Left cardiac atrium (tissue), 4 donors: ENCODE measurements at places on chromosomes 12 and 14. TPM values are rescaled to one million over a fixed set of nuclear protein-coding genes. Genes with fewer than 3 reads are reported as not detected.

GRCh38 chr14:89672636-89673511 is 255.8 kb upstream of the FOXN3 start:
- peak; percentile 45 for DNase-seq

- DNase-seq = no peak
Measured at GRCh38 chr12:95214466-95214865, 2.8 kb downstream of the FGD6 start.

- no peak for DNase-seq
Measured at GRCh38 chr12:119728444-119728745, 60.5 kb downstream of the PRKAB1 start.

DNA sequence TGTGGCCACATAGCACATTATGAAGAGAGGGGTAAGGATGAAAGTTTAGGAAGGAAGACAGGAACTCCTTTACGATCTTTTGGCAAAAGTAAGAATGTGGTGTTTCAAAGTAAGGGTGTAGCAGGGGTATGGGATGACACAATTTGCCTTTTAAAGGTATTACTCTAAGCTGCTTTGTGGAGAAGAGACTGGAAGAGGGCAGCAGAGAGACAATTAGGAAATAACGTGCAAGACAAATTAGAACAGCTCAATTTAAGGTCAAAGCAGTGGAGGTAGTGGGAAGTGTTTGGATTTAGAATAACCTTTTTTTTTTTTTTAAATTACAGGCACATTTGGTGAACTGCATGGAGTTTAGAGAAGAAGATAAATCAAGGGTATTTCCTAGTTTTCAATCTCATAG is 342.6 kb downstream of the NOVA1 start:
- no peak for DNase-seq

DNA sequence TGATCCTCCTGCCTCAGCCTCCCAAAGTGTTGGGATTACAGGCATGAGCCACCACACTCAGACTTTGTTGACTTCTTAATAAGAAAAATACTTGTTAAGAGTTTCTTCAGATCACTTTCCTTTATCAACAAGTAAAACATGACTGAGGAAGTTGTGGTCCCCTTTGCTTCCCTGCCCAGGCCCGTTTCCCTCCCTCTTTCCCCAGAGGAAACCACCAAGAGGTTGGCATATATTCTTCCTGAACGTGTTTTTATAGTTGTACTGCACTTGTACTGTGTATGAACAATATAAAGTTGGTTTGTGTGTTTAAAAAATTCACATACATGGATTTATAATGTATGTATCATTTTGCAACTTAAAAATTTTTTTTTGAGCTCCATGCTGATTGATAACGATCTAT is 28.4 kb downstream of the PTPN11 start:
- DNase-seq = no peak

DNA sequence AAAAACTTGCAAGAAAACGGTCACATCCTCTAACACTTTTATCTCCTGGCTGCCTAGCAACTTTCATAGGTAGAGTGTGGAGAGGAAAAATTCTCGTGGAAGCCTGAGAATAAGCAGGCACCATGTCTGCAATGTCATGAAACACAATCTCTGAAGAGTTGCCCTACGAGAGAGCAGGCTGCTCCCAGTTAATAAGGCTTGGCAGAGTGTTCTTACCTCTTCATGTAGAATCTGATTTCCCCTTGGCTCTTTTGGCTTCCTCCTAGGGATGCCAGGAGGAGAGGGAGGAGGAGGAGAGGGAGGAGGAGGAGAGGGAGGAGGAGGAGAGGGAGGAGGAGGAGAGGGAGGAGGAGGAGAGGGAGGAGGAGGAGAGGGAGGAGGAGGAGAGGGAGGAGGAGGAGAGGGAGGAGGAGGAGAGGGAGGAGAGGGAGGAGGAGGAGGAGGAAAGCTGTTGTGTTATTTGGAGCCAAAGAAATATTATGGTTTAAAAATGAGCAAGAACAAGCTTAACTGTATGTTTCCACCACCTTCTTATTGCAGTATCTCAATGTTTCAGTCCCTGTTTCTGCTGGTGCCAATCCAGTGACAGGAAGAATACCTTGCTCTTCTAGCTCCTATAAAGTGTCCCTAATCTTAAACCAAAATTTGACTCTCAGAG is 52.9 kb downstream of the EGLN3 start:
- no peak for DNase-seq

DNA sequence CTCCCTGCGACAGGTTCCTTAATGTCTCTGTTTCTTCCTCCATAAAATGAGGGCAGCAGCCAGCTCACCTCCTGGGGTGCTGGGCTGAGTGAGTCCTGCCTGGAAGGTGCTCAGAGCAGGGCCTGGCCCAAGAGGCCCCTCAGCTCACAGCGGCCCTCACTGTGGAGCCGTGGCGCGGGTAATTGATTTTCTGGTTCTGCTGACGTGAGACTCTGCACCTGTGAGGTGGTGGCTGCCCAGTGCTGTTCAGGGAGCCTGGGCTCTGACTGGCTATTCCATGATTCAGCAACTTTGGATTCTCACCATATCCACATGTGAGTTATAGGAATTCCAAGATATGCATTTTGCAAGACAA is 266.6 kb downstream of the ADGRD1 start:
- no peak for DNase-seq

DNA sequence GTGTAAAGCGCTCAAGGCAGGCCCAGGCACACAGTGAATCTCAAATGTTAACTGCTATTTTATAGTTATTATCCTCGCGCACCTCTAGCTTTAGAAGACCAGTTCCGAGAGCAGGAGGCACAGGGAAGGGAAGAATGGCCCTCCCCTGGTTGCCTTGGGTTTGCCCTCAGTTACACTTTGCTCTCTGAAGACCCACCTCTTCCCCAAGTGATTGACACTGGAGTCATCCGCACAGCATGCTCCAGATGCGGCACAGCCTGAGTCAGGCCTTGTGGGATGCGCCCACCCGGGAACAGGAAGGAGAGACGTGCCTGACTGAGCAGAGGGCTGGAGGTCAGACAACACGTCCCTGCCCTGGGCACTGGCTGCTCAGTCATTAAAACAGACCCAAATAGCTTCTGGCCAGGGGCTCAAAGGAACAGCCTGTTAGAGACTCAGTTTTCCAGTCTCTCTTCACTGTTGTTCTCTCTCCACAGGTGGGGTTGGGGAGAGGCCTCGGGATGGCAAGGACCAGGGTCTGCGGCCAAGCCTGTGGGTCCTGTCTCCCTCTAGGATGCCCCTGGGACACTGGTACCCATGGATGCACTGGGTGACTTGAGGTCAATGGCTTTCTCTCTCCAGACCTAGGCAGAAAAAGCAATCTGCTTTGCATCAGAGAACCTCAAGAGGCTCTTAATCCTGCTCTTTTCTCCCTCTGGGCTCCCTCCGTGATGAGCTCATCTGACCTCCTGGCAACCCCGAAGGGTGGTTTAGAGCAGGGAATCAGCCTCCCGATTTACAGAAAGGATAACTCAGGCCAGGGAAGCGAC is 13.6 kb upstream of the MLXIP start:
- DNase-seq = peak; percentile 67

- no peak for DNase-seq
Measured at GRCh38 chr12:52790427-52791270, 5.3 kb downstream of the KRT3 start.

DNA sequence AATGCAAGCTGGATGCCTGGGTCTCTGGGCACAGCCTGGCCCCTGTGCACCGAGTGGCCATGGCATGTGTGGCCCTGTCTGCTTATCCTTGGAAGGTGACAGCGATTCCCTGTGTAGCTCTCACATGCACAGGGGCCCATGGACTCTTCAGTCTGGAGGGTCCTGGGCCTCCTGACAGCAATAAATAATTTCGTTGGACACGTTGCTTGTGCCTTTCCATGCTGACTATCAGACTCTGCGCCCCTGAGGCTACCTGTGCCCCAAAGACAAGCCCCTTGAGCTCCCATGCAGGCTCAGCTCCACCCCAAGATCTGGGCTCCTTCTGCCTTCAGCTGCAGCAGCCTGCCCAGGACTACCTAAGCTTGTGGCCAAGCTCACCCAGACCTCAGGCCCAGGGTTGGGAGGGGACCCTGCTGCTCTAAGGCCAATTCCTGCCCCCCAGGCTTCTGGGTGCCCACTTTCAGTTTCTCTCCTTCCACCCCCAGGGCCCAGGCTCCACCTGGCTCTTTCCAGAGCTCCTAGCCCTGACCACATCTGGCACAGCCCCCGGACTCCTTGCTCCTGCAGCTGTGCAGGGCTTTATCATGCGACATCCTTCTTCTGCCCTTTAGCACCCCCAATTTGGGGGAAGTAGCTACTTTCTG is 11.8 kb downstream of the SERPINA3 start:
- no peak for DNase-seq

- DNase-seq = no peak
Measured at GRCh38 chr12:2198005-2198501, 145.3 kb downstream of the CACNA1C start.

- DNase-seq = no peak
Measured at GRCh38 chr12:44223736-44224135, 387.9 kb downstream of the TMEM117 start.

- DNase-seq = no peak
Measured at GRCh38 chr14:86153480-86153879, 623.5 kb downstream of the FLRT2 start.

DNA sequence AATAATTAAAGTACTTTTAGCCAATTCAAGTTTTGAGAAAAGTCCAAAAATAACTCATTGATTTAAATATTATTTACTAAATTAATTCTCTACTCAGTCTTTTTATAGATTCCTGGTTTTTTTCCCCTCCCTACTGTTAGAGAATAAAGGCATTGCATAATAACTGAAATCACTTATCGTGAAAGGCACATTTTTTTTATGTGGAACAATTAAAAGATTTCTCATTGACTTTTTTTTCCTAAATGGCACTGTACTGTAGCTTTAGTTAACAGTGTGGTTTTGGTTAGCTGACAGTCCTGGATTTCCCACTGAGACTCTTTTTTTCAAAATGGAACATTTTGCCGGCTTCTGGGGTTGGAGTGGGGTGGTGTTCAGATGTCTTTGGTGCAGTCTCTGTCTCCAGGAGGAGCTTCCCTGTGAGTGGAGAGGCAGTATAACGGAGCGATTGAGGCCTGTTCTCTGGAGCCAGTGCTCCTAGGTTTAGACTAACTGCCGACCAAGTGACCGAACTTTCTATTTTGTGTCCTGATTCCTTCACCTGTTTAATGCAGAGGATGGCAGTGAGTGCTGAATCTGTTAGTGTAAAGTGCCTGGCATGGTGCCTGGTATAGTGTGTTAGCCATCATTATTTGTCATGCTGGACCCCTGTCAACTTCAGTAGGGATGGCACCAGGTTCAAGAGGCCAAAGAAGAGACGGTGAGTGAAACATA is 117.7 kb downstream of the ADCK1 start:
- DNase-seq = no peak

DNA sequence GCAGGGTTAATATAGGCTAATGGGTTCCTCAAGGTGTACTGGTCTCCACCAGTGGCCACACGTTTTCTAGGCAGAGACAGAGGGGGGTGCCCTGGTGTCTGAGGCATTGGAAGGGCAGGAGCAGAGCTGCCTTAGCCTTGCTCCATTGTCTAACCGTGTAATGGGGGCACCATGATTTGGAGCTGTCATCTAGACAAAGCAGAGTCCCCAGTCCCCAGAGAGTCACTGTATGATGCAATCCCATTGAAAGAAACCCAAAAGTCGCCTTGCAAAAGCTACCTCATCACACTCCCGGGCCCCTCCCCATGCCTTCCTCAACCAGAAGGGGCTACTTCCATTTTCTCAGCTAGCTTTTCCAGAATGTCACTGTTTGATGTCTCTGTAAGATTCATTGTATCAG is 487.1 kb downstream of the AACS start:
- no peak for DNase-seq

DNA sequence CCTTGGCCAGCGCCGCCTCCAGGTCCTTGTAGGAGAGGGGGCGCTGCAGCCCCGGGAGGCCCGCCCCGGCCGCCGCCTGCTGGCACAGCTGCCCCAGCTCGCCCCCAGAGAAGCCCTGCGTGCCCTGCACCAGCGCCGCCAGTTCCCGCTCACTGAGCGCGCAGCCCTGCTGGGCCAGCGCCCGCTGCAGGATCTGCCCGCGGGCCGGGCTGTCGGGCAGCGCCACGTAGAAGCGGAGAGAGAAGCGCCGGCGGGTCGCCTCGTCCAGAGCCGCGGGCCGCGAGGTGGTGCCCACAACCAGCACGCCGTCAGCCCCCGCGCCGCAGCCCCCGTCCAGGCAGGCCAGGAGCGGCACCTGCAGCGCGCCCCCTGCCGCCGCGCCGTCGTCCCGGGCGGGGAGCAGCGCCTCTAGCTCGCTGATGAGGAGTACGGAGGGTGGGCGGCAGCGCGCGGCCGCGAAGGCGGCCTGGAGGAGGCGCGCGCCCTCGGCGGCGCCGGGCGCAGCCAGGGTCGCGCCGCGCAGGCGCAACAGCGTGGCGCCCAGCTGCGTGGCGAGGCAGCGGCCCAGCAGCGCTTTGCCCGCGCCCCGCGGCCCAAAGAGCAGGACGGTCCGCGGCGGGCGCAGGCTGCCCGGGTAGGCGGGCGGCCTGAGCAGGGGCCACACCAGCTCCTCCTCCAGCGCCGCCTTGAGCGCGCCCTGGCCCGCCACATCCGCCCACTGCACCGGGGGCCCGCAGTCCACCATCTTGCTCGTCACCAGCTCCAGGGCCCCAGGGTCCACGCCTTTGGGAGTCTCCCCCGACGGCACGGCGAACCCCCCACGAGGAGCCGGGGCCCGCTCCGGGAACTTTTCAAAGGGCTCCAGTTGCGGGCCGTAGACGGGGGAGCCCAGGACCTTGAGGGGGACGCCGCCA is 27.7 kb downstream of the FIGNL2 start:
- DNase-seq = peak; percentile 71

The BBOF1 gene
- 4.0 TPM for total RNA-seq

- DNase-seq = no peak
Measured at GRCh38 chr14:58755031-58755925, 117.5 kb downstream of the DACT1 start.

The CEP83 gene
- 12.0 TPM for total RNA-seq

GRCh38 chr14:24721775-24722174 is 87.8 kb upstream of the GZMB start:
- DNase-seq = no peak

DNA sequence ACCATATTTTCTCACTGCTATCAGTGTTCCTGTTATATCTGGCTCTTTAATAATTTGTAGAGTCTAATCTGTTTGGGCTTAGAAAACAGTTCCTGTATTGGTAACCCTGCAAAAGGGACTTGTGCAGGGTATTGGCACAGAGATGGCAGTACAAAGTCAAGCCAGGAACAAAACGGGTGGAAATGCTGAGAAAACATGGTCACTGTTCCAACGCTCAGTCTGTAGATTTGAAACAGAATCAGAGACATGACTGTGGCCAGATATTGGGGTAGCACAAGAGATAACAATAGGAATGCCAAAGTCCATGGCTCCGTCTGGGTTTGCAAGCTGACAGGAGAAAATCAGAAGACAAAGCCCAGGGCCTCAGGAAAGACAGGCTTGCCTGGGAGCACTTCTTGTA is 290.7 kb upstream of the PDE3A start:
- DNase-seq = no peak

- peak; percentile 33 for DNase-seq
Measured at GRCh38 chr14:61435563-61436337, 114.4 kb downstream of the PRKCH start.

The OR4M1 gene
- not detected for total RNA-seq

- no peak for DNase-seq
Measured at GRCh38 chr14:77498984-77499527, 440 bp upstream of the ISM2 start.

DNA sequence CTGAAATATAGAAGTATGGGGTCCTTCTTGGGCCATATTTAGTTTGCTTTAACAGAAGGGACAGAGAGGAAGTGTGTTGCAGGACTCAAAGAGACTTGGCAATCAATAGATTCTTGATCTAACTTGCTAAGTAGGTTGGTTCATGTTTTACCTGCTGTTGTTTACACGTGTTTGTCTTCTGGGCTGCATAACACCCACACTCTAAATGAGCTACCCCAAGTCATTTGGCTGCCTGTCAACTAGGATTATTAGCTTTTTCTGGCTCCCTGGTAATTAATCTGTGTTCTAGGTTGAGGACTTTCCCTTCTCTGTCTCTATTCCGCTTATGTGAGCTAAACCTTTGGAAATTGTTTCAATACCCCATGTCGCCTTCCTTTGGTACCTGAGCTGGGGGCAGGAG is 10.1 kb upstream of the TBPL2 start:
- DNase-seq = no peak
